ENCODE measurements at places on chromosomes 7 and 10. TPM values are rescaled to one million over a fixed set of nuclear protein-coding genes. Genes with fewer than 3 reads are reported as not detected.

PPP1R9A gene
- total RNA-seq, result 5.7 TPM

VSTM4 gene
- total RNA-seq, result 0.48 TPM

LAMB1 gene
- 144 TPM for total RNA-seq

TAS2R4 gene
- total RNA-seq, result 0.33 TPM

PROSER2 gene
- total RNA-seq, result 34.3 TPM

KCNH2 gene
- 0.51 TPM for total RNA-seq

MIOS gene
- total RNA-seq, result 20.8 TPM

TMEM236 gene
- total RNA-seq, result 0.08 TPM

VIPR2 gene
- total RNA-seq, result 0.02 TPM

TRPV6 gene
- total RNA-seq, result not detected

SLC13A4 gene
- not detected for total RNA-seq

GRM3 gene
- not detected for total RNA-seq

ENKUR gene
- total RNA-seq, result 0.43 TPM

PTF1A gene
- total RNA-seq, result not detected

OR2A7 gene
- not detected for total RNA-seq

PLPP4 gene
- total RNA-seq, result not detected

CYP2C8 gene
- total RNA-seq, result not detected

MBL2 gene
- total RNA-seq, result not detected

AKR1D1 gene
- total RNA-seq, result not detected

PRPS1L1 gene
- total RNA-seq, result not detected

PSMG3 gene
- 107 TPM for total RNA-seq

CEP55 gene
- total RNA-seq, result 56.8 TPM

FLNC gene
- total RNA-seq, result 4.9 TPM

PNLIPRP1 gene
- not detected for total RNA-seq

CFAP46 gene
- 1.7 TPM for total RNA-seq

NEUROD6 gene
- total RNA-seq, result not detected

UBE2D1 gene
- total RNA-seq, result 26.2 TPM

OR9A2 gene
- not detected for total RNA-seq

CFAP43 gene
- total RNA-seq, result 0.21 TPM

PRLHR gene
- total RNA-seq, result not detected

FAM13C gene
- 0.28 TPM for total RNA-seq

MINDY4 gene
- total RNA-seq, result 3.4 TPM

ARMC3 gene
- total RNA-seq, result 0.65 TPM

SFRP5 gene
- total RNA-seq, result 2.4 TPM

INMT gene
- total RNA-seq, result not detected

C1QL3 gene
- total RNA-seq, result not detected

VPS37D gene
- total RNA-seq, result 5.5 TPM

SPDYE2 gene
- not detected for total RNA-seq

TUBB8 gene
- total RNA-seq, result 0.11 TPM
